CD8-positive, alpha-beta memory T cell (primary cell): ENCODE measurements at places on chromosomes 7 and 10.

- DNase-seq = no peak
These were observed 153.6 kb downstream of the TYW1B start for GRCh38 chr7:72674394-72674793.

- no peak for DNase-seq
These were observed 99.3 kb downstream of the DIP2C start for GRCh38 chr10:589961-590680.

DNA sequence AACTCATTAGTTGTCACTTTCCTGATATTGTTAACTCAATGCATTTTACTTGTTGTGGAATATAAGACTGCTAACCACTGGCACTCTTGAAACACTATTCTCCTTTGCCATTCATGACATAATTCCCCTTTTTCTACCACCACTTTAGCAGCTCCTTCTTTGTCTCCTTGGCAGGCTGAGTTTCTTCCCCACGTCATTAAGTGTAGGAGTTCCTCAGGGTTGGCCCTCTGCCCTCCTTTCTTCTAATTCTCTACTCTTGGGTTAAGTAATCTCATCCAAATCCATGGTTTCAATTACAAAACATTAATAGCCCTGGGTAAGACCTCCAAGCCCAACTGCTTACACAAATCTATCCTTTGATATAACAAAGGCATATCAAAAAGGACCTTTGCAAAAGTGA lies 175.1 kb downstream of the HGF start:
- DNase-seq = no peak

- DNase-seq = no peak
These were observed 621 bp upstream of the FAM13C start for GRCh38 chr10:59362959-59363381.
